ENCODE measurements at places on chromosomes 6 and 20.

DNA sequence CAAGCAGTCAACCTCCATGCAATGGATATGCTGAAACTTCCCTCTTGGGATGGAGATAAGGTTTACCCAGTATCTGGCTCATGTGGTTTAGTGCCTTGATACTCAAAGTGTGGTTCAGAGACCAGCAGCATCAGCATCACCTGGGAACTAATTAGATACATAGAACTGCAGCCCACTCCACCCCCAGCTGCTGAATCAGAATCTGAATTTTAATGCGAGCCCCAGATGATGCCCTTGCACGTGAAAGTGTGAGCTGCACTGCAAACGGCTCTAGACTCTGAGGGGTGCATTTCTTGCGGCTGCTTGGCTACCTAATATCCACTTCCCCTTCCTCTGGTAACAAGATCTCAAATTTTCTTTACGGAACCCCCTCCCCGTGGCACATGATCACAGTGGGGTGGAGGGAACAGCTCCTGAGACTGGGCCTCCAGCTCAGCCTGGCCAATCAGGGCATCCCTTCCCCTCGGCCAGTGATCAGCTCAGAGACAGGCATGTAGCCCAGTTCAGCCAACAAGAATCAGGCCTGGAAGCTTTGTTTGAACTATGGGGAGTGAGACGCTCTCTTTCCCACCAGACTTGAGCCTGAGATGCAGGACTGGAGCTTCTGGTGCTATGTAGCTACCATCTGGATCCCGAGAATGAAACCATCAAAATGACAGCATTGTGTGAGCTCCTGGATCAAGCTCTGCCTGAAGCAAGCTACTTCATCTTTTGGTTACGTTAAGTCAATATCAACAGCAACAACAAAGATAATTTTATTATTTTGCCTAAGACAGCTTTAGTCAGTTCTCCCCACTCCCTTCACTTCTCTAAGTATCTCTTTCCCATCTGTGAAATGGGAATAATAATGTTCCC, 12.8 kb downstream of the KCNK15 start:
- no peak for DNase-seq

DNA sequence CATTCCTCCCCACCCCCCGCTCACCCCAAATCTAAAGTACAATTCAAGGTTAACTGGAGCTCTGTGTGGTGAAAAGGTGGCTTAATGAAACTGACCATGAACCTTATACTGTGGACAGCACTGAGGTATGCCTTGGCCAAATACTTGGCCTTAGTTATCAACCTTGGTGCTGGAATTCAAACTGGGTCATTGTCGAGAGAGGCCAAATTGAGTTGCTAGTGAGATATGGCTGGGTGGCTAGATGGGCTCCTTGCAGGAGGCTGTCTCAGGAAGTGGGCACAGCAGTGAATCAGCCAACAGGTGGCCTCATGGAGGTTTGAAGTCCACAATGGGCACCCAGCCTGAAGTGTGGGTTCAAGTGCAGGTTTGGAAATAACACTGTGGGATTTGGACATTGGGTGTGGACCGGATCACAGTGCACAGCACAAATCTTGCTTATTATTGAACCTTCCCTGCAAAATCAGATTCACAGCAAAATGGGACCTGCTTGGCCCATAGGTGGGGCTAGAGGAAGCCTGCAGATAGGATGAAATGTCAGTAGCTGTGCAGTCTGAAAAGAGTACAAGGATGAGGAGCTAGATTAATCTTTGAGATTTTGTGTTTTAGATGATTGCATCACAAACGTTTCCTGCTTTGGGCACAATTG, 5.6 kb upstream of the BTBD3 start:
- DNase-seq: no peak

DNA sequence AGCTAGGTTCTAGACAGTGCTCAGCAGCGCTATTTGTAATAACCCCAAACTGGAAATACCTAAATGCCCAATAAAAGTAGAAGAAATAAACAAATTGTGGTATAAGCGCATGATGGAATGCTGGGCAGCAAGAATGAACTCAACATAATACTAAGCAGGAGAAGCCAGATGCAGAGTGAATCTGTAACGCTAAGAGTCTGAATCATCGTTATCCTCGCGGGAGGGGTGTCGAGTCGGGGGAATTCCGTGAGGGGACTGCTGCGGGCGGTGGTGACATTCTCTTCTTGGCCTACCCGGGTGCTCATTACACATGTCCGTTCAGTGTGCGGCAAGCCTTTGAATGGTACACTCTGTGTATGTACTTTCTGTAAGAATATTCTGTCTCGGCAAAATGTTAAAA, 83.7 kb downstream of the SULF2 start:
- DNase-seq: no peak

DNA sequence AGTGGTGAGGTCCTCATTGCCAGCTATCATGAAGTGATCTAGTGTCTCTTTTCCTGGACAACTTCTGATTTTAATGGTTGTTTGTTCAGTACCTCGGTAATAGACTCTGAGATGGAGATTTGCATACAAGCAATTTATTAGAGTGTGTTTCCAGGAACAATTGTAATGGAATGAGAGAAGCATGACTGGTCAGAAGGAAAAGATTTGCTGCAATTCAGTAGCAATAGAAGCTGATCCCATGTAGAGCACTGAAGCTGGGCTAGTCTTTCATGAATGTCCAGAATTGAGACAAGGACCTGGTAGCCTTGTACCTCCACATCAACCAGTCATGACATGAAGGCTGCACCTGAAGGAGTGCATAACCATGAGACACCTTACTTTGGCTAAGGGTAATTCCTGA, 526.5 kb downstream of the NKAIN2 start:
- no peak for DNase-seq

- DNase-seq: no peak
Observed at GRCh38 chr20:9458138-9458796, 56.1 kb upstream of the LAMP5 start.

- no peak for DNase-seq
Observed at GRCh38 chr6:83696674-83697073, 12.2 kb downstream of the SNAP91 start.

- DNase-seq: no peak
Observed at GRCh38 chr20:37726321-37726720, 32.5 kb downstream of the CTNNBL1 start.

Data from anterior cingulate cortex (tissue), 58 donors.